ENCODE measurements at places on chromosomes 2 and 18. TPM values are rescaled to one million over a fixed set of nuclear protein-coding genes. Genes with fewer than 3 reads are reported as not detected.

The INHBB gene
- total RNA-seq: not detected

The PTCD3 gene
- 68.1 TPM for total RNA-seq

The MEP1B gene
- under 0.01 TPM for total RNA-seq

GRCh38 chr2:20600756-20601325, 50.1 kb downstream of the HS1BP3 start:
- DNase-seq: peak; percentile 70

GRCh38 chr2:10439971-10440370, 8.2 kb downstream of the ODC1 start:
- no peak for DNase-seq

GRCh38 chr2:8750221-8750620, 68.4 kb downstream of the ID2 start:
- DNase-seq: peak; percentile 52

- peak; percentile 25 for DNase-seq
Measured at GRCh38 chr2:232292395-232293154, 86.0 kb upstream of the ALPP start.

- DNase-seq: no peak
Measured at GRCh38 chr2:73933194-73933593, 6.5 kb downstream of the DGUOK start.

DNA sequence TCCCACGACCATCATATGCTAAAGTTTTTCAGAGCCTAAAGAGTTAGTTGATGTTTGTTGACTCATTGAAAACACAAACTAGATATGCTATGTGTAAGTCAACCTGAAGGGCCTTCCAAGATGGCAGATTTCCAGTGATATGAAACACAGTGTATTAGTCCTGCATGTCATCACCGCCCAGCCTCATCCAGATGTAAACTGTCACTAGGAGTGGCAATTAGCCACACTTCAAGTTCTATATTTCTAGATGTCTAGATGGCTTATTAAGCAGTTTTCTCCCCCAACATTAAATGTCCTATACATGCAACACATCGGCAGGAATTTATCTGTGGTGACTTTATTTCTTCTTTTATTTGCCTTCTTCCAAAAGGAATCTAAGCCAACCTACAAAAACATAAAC, 444.1 kb upstream of the SMIM21 start:
- no peak for DNase-seq

DNA sequence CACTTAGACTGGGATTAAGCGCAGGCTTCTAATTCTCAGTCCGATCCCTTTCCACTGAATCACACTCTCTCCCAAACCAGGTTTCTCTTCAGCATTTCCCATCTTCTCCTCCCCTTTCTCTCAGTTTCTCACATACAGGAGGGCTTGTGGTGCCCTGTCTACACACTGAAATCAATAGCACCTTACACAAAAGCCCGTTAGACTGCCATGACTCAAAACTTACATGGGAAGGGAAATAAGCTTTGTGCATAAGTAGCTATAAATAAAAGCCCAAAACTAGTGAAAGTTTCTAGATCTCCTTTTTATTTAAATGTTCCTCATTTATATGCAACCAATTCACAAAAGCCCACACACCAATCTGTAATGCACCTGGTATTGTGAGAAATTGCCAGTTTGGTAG, 318.4 kb downstream of the TXNL1 start:
- DNase-seq: no peak

DNA sequence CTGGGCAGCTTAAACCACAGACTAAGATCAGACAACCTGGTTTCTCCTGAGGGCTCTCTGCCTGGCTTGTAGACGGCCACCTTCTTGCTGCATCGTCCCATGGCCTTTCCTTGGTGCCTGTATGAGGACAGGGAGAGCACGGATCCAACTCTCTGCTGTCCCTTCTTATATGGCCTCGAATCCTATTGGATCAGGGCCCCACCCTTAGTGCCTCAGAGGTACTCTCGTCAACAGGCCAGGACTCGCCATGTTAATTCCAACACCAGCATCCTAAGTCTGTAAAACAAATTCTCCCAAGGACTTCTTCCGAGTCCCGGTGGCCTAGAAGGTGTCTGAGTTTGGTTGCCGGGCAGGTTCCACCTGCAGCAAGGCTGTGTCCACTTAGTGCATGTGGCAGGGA, 40.2 kb downstream of the ATP6V1C2 start:
- DNase-seq: no peak

GRCh38 chr2:229884775-229885699, 36.8 kb downstream of the TRIP12 start:
- no peak for DNase-seq

DNA sequence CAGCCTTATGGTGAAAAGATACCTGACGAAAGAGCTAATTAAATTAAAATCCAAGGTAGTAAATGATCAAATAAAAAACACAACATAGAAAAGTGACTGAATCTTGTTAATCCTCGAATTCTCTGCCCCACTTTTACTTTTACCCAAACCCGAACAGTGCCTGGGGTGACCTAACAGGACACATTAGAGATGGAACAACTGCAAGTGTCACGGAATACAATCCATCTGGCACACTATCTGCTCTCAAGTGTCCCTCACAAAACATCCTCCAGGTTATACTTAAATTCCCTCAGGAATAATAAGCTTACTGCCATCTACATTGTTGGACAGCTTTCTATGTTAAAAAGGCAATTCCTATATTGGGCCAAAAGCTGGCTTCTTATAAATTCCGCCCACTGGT, 236.3 kb upstream of the SLC14A2 start:
- no peak for DNase-seq
